ENCODE measurements at places on chromosomes 13 and 19.

GRCh38 chr13:50390503-50391248 is 375.4 kb downstream of the KCNRG start:
- no peak for DNase-seq

- no peak for DNase-seq
These were observed 459 bp downstream of the PCDH20 start for GRCh38 chr13:61415058-61415721.

DNA sequence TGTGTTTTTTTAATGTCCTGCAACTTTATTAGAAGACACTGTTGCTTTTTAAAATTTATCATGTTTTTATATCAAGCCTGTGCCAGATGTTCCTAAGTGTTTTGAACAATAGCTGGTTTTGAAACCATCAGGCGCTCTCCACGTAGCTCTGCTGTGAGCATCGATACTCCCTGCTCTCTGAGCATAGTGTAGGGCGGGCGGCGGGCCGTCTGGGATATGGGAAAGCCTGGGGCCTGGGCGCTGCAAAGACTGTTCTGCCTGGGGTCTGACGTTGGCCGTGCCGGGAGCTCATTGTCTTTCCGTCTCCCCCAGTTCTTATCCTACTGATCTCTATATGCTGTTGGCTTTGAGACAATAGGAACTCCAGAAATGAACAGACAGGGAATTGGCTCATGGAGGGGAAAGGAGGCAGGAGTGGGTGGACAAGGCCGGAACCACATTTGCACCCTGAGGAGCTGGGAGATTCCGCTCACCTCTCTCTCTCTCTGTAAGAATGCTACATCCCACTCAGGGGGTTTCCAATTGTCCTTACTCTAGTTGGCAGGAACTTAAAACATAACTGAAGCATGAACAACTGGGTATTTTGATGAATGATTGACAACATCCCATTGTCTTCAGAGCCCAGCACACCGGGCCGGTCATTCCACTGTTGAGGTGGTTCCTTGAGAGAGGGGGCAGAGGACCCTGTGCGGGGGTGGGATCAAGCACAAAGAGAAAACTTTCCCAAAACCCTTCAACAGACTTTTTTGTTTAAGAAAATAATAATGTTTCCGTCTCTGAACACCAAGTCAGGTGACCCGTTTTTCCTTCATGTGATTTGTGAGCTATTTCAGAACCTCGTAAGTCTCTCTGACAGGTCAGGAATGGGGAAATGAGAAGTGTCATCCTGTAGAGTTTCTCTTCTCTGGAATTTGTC is 64.7 kb downstream of the COL4A2 start:
- no peak for DNase-seq

- DNase-seq, result no peak
These were observed 632.1 kb downstream of the DIAPH3 start for GRCh38 chr13:59531571-59532091.

- DNase-seq, result no peak
These were observed 2.7 kb downstream of the VSTM2B start for GRCh38 chr19:29528350-29528945.

GRCh38 chr13:46377554-46377953 is 9.5 kb downstream of the RUBCNL start:
- DNase-seq, result no peak

GRCh38 chr19:55028757-55029156 is 9.3 kb downstream of the GP6 start:
- no peak for DNase-seq

GRCh38 chr13:91647361-91647990 is 249.1 kb downstream of the GPC5 start:
- DNase-seq, result no peak

DNA sequence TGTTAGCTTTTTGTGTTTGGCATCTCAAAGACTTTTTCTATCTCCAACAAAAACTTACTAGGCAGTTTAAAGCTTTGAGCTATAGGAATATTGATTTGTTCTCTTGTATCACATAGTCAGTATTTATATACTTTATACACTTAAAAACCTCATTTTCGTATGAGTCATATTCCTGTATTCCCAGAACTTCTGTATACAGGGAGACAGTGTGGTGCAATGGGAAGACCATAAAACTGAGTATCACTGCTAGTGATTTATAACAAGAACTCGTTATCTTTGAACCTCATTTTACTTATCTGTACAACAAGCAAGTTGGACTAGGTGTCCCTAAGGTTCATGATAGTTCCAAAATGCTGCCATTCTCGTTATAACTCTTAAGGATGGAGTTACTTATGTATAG is 6.3 kb downstream of the GPR180 start:
- DNase-seq, result no peak

DNA sequence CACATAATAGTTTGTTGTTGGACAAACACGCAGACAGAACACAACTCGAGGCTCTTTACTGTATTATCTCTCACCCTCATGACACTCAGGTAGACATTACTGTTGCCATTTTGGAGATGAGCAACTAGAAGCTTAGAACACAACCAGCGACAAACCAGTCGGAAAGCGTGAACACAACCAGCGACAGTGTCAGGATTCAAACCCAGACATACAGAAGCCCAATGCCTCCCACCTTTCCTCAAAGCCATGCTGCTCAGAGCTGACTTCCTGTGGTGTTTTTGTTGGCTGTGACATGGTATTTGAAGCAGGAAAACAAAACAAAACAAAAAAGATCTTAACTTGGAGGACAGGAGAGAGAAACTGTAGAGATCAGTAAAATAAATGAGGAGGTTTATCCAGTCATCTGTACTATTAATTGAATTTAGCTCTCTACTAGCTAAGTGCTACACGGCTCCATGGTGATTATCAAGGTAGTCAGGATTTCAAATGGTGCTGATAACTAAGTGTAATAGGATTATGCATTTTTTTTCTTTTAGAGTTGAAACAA is 92.1 kb downstream of the STARD13 start:
- DNase-seq, result no peak

GRCh38 chr13:68066879-68067513 is 836.9 kb upstream of the PCDH9 start:
- no peak for DNase-seq

DNA sequence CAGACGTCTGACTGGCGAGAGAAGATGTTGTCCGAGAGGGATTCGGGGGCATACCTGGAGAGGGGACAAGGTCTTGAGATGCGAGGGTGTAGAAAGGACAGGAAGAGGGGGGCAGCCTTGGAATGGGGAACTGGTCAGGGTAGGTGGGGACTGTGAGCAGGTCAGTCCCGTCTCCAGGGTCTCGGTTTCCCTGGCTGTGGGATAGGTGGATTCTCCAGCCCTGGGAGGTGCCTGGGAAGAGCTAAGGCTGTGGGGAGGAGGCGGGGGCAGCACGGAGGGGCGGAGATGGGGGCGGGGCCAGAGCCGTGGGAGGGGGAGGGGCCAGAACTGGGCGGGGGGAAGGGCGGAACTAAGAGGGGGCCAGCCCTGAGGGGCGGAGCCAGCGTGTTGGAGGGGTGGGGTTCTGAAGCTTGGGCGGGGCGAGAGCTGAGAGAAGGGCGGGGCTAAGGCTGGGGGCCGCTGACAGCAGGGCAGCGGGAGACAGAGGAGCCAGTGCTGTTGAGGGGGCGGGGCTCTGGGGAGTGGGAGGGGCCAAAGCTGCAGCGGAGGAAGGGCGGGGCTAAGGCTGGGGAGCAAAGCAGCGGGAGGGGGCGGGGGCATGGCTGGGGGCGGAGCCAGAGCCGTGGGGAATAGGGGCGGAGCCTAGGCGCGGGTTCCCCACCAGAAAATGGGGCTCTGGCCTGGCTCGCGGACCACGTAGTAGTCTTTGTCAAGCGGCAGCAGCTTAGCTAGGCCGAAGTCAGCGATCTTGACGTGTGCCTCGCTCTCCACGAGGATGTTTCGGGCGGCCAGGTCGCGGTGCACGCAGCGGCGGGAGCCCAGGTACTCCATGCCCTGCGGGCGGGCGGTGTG is 9.5 kb upstream of the INSL3 start:
- DNase-seq, result no peak

DNA sequence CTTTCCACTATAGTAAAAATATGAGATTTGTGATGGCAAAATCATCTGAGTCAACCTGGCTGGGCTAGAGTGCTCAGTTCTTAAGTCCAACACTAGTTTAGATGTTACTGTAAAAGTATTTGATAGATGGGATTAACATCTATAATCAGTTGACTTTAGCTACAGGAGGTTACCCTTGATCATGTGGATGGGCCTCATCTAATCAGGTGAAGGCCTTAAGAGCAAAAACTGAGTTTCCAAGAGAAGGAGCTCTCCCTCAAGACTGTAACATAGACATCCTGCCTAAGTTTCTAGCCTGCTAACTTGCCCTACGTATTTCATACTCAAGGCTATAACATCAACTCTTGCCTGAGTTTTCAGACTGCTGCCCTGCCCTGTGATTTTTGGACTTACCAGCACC is 132.8 kb downstream of the ENOX1 start:
- no peak for DNase-seq

DNA sequence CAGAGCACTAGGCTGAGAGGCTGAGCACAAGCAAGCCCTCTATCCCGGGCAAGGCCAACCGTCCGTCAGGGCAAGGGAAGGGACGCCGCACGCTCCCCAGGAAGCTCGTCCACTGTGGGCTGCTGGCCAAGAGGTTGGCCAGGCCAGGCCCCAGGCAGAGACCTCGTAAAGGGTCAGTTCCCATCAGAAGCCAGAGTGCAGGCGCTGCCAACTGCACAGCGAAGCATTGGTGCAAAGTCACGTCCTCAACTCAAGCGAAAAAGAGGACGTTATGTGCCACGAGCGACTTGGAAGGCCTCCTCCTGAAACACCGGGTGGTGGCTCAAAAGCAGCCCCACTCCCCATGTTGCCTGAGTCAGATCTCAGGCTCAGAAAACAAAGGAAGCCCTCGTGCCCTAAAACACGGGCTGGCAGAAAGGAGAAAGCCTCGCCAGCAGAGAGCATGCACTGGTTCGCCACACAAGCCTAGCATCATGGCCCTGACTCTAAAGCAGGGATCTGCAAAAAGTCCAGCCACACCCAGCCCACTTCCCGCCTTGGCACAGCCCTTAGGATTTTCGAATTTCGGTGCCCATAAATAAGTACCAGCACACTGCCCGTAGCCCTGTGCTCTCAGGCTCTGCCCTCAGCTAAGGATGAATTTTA is 4.7 kb downstream of the AKAP8 start:
- DNase-seq, result no peak

GRCh38 chr19:670609-671075 is 5.5 kb upstream of the FSTL3 start:
- no peak for DNase-seq

GRCh38 chr13:112680741-112681360 is 9.0 kb upstream of the ATP11A start:
- DNase-seq, result no peak

GRCh38 chr13:112545856-112546255 is 42.1 kb downstream of the TUBGCP3 start:
- DNase-seq, result no peak

- DNase-seq, result no peak
These were observed 216.4 kb downstream of the DCT start for GRCh38 chr13:94263038-94263437.

DNA sequence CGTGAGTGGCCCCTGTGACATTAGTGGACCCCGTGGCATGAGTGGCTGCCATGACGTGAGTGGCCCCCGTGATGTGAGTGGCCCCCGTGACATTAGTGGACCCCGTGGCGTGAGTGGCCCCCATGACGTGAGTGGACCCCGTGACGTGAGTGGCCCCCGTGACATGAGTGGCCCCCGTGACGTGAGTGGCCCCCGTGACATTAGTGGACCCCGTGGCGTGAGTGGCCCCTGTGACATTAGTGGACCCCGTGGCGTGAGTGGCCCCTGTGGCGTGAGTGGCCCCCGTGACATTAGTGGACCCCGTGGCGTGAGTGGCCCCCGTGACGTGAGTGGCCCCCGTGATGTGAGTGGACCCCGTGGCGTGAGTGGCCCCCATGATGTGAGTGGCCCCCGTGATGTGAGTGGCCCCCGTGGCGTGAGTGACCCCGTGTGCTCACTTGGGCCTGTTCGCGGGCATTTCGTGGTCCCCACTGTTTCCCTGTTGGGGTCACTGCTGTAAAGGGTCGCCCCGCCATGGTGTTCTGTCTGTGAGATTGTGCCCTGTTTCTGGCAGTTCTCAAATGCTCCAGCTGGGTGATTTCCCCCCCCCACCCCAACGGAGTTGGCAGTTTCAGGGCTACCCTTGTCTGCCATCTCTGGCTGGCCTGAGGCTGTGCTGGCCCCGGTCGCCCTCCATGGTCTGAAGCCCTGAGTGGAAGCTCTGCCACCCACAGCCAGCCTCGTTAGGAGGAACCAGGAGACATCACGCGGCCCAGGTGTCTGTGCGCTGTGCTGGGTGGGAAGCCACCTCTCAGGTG is 64.2 kb downstream of the MCF2L start:
- no peak for DNase-seq

DNA sequence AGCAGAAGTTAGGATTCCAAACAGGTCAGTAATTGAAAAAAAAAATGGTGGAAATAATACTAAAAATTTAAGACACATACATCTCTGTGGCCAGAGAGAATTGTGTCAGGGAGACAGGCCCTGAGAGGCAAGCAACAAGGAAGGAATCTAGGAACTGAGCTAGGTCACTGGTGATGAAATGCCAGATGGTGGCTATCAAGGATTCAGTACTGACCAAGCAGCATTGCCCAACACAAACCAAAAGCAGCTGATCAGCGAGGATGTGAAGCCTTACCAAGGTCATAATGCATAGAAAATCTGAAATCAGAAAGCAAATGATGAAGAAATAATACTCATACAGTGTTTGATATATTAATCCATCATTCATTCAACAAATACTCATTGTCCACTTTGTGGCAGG is 905.0 kb downstream of the GPC5 start:
- DNase-seq, result no peak

- DNase-seq, result no peak
These were observed 14.7 kb upstream of the GRAMD1A start for GRCh38 chr19:34985249-34986022.

Measured in GOT3 (cell line).